ENCODE measurements at places on chromosomes 11 and 22.

DNA sequence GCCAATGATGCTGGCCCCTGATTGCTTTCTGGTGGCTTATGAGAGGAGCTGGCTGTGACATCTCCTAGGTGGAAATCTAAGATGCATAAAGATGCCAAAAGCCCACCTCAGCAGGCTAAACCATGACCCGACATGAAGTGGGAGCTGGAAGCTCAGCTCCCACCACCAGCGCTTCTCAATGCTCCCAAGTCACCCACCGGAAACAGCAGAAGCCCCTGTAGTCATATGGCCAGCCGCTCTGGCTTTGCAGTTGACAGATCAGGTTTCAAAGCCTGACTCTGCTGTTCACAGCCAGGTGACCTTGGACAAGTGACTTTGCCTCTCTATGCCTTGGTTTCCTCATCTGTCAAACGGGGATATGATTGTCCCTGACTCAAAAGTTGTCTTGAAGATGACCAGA lies 29.1 kb upstream of the ANO1 start:
- DNase-seq: no peak

DNA sequence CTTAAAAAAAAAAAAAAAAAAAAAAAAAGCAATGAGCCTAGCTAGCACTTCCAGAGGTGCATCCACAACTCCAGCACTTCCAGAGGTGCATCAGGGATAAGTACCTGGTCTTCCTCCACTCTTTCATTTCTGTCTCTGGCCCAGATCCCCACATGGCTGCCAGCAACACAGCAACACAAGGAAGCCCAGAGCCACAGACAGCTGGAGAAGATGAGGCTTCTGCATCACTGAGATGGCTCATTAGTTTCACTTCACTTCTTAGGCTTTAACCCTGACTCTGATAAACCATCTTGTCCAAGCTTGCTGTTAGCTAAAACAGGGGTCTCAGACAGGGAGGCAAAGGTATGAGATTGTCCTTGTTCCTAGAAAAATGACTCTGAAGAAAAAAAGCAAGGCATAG lies 35.6 kb downstream of the PC start:
- DNase-seq: no peak

- DNase-seq: no peak
These were observed 130.0 kb upstream of the BDNF start for GRCh38 chr11:27830206-27830605.

DNA sequence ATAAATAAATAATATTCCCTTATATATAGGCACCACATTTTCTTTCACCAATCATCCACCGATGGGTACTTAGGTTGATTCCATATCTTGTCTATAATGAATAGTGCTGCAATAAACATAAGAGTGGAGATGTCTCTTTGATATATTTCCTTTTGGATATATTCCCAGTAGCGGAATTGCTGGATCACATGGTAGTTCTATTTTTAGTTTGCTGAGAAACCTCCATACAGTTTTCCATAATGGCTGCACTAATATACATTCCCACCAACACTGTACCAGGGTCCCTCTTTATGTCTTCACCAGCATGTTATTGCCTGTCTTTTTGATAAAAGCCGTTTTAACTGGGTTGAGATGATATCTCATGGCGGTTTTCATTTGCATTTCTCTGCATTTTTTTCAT lies 23.6 kb downstream of the PAMR1 start:
- DNase-seq: no peak
